ENCODE measurements at places on chromosomes 2 and 18. TPM values are rescaled to one million over a fixed set of nuclear protein-coding genes. Genes with fewer than 3 reads are reported as not detected.

The PRPF40A gene
- 148 TPM for polyA plus RNA-seq

The ANKRD44 gene
- 9.6 TPM for polyA plus RNA-seq

The MFSD2B gene
- 2.0 TPM for polyA plus RNA-seq

The BZW1 gene
- 271 TPM for polyA plus RNA-seq

The GLS gene
- 293 TPM for polyA plus RNA-seq

All from right renal cortex interstitium (tissue), 3 donors.